Liver (tissue), 10 donors: ENCODE measurements at places on chromosomes 2 and 18.

- no peaks in the 10 kb centered on the region for H3K4me1 ChIP-seq
- no peak overlapping the region for H3K27ac ChIP-seq
- no peak overlapping the region for H3K4me3 ChIP-seq
- no peaks in the 10 kb centered on the region for H3K27me3 ChIP-seq
- no peak for DNase-seq
Observed at GRCh38 chr2:241234066-241234790, 45.8 kb downstream of the ANO7 start.

- no peak for DNase-seq
- no peak overlapping the region for H3K4me3 ChIP-seq
- no peak overlapping the region for H3K27ac ChIP-seq
- peaks cover 6% of the 10 kb centered on the region for H3K4me1 ChIP-seq
- H3K36me3 ChIP-seq, result no peaks in the 10 kb centered on the region
Observed at GRCh38 chr2:108621687-108622681, 87.7 kb downstream of the LIMS1 start.

GRCh38 chr18:45617284-45617683 is 2.0 kb downstream of the SLC14A2 start:
- no peak overlapping the region for H3K27ac ChIP-seq
- no peak for DNase-seq
- no peaks in the 10 kb centered on the region for H3K4me1 ChIP-seq
- no peak overlapping the region for H3K4me3 ChIP-seq

DNA sequence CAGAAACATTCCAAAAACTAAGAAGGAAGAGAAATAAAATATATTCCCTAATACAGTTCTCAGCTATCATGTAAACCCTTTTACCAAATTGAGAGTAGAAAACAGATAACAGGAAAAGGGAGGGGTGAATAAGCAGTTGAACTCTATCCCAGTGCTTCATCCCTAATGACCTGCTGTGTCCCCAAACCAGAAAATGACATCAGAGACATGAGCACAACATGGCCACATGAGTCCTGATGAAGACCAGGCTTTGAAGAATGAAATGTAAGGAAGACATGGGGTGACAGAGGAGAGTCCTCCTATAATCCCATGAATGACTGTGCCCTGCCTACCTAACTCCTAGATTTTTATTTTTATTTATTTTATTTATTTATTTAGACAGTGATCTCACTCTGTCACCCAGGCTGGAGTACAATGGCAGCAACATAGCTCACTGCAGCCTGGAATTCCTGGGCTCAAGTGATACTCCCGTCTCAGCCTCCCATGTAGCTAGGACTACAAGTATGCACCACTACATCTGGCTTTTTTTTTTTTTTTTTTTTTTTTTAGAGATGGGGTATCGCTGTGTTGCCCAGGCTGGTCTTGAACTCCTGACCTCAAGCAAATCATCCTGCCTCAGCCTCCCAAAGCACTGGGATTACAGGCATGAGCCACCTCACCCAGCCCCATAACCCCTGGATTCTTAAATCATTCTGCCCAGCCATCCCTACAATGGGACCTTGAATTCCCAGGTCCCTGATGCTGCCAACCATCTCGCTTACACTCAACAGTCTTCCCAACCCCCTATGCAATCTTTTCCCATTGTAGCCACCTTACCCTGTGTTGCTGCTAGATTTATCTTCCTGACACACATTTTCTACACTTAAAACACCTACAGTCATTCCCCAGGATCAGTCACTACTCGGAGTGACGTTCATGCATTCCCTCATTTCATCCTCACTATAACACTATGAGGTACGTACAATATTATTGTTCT is 64.5 kb downstream of the ANKRD44 start:
- no peaks in the 10 kb centered on the region for H3K27me3 ChIP-seq
- no peak overlapping the region for H3K4me3 ChIP-seq
- no peak for DNase-seq
- no peak overlapping the region for H3K27ac ChIP-seq
- H3K36me3 ChIP-seq, result no peaks in the 10 kb centered on the region
- no peaks in the 10 kb centered on the region for H3K4me1 ChIP-seq

DNA sequence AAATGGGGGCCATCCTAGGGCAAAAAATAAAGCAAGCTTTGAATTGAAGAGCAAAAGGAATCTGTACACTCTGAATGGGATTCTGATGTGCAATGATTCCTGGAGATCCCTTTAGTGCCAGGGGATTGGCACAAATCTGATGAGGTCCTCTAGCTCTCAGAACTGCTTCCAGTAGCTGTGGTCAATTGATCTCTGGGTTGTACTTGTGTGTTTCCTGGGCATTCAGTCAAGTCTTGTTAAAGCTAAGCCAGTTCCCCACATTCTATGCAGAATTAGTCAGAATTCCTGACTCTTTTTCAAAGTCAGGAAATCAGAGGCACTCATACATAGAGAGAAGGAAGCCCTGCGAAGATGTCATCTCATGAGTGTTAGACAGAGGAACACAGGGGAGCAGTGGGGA is 161.3 kb downstream of the DNER start:
- no peak for DNase-seq
- no peaks in the 10 kb centered on the region for H3K27me3 ChIP-seq
- no peak overlapping the region for H3K4me3 ChIP-seq
- H3K27ac ChIP-seq, result no peak overlapping the region

DNA sequence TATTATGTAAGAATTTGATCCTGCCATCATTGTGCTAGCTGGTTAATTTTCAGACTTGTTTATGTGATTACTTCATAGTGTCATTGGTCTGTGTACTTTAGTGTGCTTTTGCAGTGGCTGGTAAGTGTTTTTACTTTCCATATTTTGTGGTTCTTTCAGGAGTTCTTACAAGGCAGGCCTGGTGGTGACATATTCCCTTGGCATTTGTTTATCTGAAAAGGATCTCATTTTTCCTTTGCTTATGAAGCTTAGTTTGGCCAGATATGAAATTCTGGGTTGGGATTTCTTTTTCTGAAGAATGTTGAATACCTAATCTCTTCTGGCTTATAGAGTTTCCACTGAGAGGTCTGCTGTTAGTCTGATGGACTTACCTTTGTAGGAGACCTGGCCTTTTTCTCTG is 72.8 kb upstream of the MC4R start:
- no peaks in the 10 kb centered on the region for H3K4me1 ChIP-seq
- no peak overlapping the region for H3K4me3 ChIP-seq
- H3K27ac ChIP-seq, result no peak overlapping the region
- no peak for DNase-seq
- no peaks in the 10 kb centered on the region for H3K36me3 ChIP-seq
- H3K27me3 ChIP-seq, result no peaks in the 10 kb centered on the region

DNA sequence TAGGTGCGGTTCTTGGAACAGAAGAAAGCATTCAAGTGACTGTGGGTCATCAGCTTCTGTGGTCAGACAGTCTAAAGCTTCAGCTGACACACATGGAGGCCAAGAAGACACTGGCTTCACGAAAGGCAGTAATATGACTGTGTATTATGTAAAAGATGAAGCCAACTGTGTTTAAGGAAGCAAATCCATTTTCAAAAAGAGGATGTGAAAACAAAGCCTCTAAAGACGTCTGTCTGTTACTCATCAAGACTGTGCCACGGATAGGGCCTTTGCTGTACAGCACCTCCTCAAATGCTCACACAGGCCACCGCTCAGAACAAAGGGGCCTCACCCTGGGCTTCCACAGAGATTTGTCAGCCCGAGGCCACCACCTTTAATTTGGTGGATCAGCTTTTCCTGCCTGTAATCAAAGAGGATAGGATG is 21.1 kb upstream of the TMEM163 start:
- H3K27me3 ChIP-seq, result no peaks in the 10 kb centered on the region
- H3K4me3 ChIP-seq, result no peak overlapping the region
- H3K36me3 ChIP-seq, result no peaks in the 10 kb centered on the region
- H3K4me1 ChIP-seq, result no peaks in the 10 kb centered on the region
- H3K27ac ChIP-seq, result no peak overlapping the region
- no peak for DNase-seq

- no peak overlapping the region for H3K27ac ChIP-seq
- H3K4me1 ChIP-seq, result no peaks in the 10 kb centered on the region
- H3K27me3 ChIP-seq, result no peaks in the 10 kb centered on the region
- H3K36me3 ChIP-seq, result no peaks in the 10 kb centered on the region
Observed at GRCh38 chr2:229489016-229489415, 217.9 kb upstream of the PID1 start.

DNA sequence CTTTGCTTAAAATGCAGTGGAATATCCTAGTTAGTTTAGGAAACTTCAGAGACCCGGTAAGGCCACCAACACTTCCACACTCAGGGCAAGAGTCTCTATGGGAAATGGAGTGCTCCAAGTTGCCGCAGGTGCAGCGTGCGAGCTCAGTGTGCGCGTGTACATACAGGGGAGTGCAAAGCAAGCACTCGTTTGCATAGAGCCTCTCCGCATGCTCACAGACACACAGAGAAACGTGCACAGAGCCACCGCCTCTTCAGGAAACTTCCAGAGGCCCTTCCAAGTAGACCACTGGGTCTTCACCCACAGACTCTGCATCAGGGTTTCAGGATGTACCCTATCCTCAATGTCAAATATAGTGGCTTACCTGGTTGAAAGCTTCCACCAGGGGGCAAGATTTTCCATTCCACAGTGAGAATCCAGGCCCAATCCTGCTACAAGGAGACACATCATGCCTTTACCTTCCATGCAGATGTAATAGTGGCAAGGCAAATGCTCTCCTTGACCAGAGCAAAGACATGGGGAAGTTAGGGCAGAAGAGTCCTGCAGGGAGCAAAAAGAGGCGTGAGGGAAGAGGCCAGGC is 513.0 kb upstream of the MYT1L start:
- H3K36me3 ChIP-seq, result no peaks in the 10 kb centered on the region
- DNase-seq, result no peak
- H3K4me3 ChIP-seq, result no peak overlapping the region
- H3K27ac ChIP-seq, result no peak overlapping the region
- H3K27me3 ChIP-seq, result no peaks in the 10 kb centered on the region
- H3K4me1 ChIP-seq, result no peaks in the 10 kb centered on the region

DNA sequence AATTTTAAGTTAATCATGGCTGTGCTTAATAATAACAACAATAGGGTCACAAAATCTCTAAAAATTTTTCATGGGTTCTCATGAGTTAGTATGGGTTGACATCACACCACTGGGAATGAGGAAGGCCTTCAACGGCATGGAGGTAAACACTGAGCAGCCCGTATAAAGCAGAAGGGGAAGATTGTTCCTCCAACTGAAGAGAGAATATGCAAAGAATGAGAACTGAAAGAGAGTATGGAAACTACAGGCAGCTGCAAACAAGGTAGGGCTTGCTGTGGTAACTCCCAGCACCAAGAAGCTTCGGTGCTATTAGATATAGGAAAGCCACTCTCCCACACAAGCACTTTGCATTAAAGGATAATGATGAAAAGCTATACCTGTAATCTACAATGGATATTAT is 1242.3 kb upstream of the CELF4 start:
- H3K27me3 ChIP-seq, result no peaks in the 10 kb centered on the region
- DNase-seq, result no peak
- H3K27ac ChIP-seq, result no peak overlapping the region
- H3K4me3 ChIP-seq, result no peak overlapping the region

GRCh38 chr2:234631646-234632514 is 135.0 kb upstream of the ARL4C start:
- DNase-seq, result no peak
- H3K36me3 ChIP-seq, result no peaks in the 10 kb centered on the region

- peak; percentile 44 for DNase-seq
- no peaks in the 10 kb centered on the region for H3K27me3 ChIP-seq
- H3K36me3 ChIP-seq, result peaks cover 11% of the 10 kb centered on the region
- H3K4me3 ChIP-seq, result peak overlapping the region; percentile 77
- H3K27ac ChIP-seq, result peak overlapping the region; percentile 88
Observed at GRCh38 chr18:47150824-47151366, 595 bp upstream of the HDHD2 start.

DNA sequence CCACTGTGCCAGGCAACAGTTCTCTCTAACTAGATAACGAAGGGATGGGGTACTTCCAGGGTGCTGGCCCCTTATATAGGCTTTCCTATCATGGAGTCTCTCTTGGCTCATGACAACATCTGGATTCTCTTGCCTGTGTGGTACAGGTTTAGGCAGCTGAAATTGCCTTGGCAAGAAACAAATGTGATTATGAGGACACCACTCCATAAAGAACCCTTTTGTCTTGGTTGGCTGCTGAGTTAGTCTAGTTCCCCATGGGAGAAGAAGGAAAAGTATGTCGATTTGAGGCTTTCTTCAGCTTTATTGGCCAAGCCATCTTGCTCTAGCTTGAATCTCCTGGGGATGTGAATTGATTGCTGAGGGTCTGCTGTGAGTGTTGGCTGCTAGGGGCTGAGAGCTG is 76.3 kb upstream of the ZCCHC2 start:
- H3K27me3 ChIP-seq, result no peaks in the 10 kb centered on the region
- H3K4me3 ChIP-seq, result no peak overlapping the region
- H3K4me1 ChIP-seq, result peaks cover 16% of the 10 kb centered on the region
- no peaks in the 10 kb centered on the region for H3K36me3 ChIP-seq
- no peak overlapping the region for H3K27ac ChIP-seq
- no peak for DNase-seq

DNA sequence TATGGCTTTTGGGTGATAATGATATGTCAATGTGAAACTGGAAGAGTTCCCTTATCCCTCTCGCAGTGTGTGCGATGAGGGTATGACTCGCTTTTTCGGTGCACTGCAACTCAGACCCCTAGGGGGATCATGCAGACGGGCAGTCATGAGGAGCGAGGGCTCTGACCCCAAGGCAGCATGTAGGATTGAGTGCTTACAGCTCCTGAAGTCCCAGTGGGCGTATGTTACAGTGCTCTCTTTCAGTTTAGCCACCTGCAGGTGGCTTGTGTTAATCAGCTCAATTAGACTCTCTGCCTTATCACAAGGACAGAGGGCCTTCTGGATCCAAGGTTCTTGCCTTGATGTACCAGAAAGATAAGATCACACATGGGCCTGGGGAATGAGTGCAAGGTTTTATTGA is 1269.9 kb upstream of the GYPC start:
- H3K4me3 ChIP-seq, result no peak overlapping the region
- H3K27ac ChIP-seq, result no peak overlapping the region
- no peaks in the 10 kb centered on the region for H3K27me3 ChIP-seq
- H3K36me3 ChIP-seq, result no peaks in the 10 kb centered on the region
- no peak for DNase-seq

DNA sequence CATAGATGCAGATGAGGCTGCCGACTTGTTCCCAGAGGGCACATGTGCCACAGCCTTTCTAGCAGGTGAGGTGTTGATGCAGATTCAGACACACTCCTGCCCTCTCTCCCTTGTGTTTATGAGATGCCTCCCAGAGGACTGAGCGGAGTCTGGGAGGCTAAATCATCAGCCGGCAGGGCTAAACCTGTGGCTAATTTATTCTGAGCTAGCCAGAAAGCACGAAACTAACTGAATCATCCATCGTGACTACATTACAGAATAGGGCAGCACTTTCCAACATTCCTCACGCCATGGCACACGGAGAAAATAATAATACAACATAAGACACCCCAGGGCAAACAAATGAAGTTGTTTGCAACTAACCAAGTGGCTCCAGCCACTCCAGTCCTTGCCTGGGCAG is 101.7 kb upstream of the FZD7 start:
- no peaks in the 10 kb centered on the region for H3K36me3 ChIP-seq
- DNase-seq, result no peak
- no peak overlapping the region for H3K27ac ChIP-seq
- H3K27me3 ChIP-seq, result no peaks in the 10 kb centered on the region

GRCh38 chr2:16615687-16616615 is 49.7 kb downstream of the CYRIA start:
- H3K36me3 ChIP-seq, result no peaks in the 10 kb centered on the region
- no peak for DNase-seq
- no peak overlapping the region for H3K27ac ChIP-seq
- no peak overlapping the region for H3K4me3 ChIP-seq
- H3K27me3 ChIP-seq, result no peaks in the 10 kb centered on the region
